ENCODE measurements at places on chromosomes 16 and 17. TPM values are rescaled to one million over a fixed set of nuclear protein-coding genes. Genes with fewer than 3 reads are reported as not detected.
A peak's percentile ranks its signal among the peaks of the same experiment; 100 is the strongest.

The AKTIP gene
- total RNA-seq, result 45.3 TPM

The KIF18B gene
- total RNA-seq, result not detected

The CCDC137 gene
- 14.4 TPM for total RNA-seq

The ZNF646 gene
- 12.5 TPM for total RNA-seq

The DHRS7C gene
- not detected for total RNA-seq

The TLCD3B gene
- total RNA-seq, result not detected

The SLC2A4 gene
- 2.6 TPM for total RNA-seq

The NOXO1 gene
- total RNA-seq, result 0.98 TPM

GRCh38 chr17:29619251-29619650 lies 3.5 kb downstream of the CORO6 start:
- DNase-seq, result no peak
- H3K27me3 ChIP-seq, result no peaks in the 10 kb centered on the region
- H3K36me3 ChIP-seq, result no peaks in the 10 kb centered on the region
- H3K27ac ChIP-seq, result no peak overlapping the region
- H3K4me1 ChIP-seq, result peaks cover 10% of the 10 kb centered on the region

DNA sequence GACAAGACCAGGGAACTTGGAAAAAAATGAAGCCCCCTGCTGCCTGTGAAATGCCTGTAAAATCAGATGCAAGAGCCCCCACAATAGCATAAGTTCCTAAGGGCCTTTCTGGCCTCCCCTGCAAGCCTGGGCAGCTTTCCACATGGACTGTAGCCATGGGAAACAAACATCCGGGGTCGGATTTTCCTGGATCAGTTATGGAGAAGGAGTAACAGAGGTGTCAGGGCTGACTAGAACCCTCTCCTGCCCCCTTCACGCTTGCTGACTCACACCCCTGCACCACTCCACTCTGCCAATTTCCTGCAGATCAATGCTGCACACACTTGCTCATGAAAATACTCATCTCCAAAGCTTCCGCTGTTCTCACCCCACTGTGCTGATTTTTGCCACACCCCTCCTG lies 258.6 kb downstream of the CBLN1 start:
- H3K36me3 ChIP-seq, result no peaks in the 10 kb centered on the region
- H3K4me3 ChIP-seq, result no peak overlapping the region
- DNase-seq, result no peak
- H3K27me3 ChIP-seq, result no peaks in the 10 kb centered on the region
- no peak overlapping the region for H3K27ac ChIP-seq

DNA sequence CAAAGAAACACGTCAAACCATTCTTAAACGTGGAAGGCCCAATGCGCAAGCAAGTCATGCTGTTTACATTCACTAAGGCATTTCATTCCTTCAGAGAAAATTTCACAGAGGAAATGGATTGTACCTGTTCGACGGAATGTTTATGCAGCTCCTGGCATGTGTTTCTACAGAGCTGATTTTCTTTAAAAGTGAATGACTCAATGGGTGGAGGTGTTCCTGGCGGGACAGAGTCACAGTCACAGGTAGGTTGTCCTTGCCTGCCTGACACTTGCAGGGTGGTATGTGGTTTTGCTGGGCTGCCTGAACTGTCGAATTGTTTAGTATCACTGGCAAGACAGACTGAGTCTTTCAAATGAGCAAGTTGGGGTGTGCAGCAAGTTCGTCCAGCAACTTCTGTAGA lies 11.6 kb downstream of the PALB2 start:
- no peaks in the 10 kb centered on the region for H3K4me1 ChIP-seq
- no peak for DNase-seq
- H3K36me3 ChIP-seq, result peaks cover 9% of the 10 kb centered on the region
- no peak overlapping the region for H3K4me3 ChIP-seq
- no peak overlapping the region for H3K27ac ChIP-seq
- no peaks in the 10 kb centered on the region for H3K27me3 ChIP-seq

GRCh38 chr17:79707931-79708891 lies 22.5 kb upstream of the ENPP7 start:
- no peaks in the 10 kb centered on the region for H3K4me1 ChIP-seq
- no peak for DNase-seq
- H3K36me3 ChIP-seq, result no peaks in the 10 kb centered on the region
- H3K27ac ChIP-seq, result no peak overlapping the region
- H3K27me3 ChIP-seq, result no peaks in the 10 kb centered on the region
- H3K4me3 ChIP-seq, result no peak overlapping the region

GRCh38 chr16:31063843-31064611 lies 10.0 kb downstream of the ZNF668 start:
- no peak overlapping the region for H3K4me3 ChIP-seq
- no peaks in the 10 kb centered on the region for H3K4me1 ChIP-seq
- peak overlapping the region; percentile 71 for H3K27ac ChIP-seq
- H3K36me3 ChIP-seq, result no peaks in the 10 kb centered on the region
- no peak for DNase-seq
- H3K27me3 ChIP-seq, result no peaks in the 10 kb centered on the region

DNA sequence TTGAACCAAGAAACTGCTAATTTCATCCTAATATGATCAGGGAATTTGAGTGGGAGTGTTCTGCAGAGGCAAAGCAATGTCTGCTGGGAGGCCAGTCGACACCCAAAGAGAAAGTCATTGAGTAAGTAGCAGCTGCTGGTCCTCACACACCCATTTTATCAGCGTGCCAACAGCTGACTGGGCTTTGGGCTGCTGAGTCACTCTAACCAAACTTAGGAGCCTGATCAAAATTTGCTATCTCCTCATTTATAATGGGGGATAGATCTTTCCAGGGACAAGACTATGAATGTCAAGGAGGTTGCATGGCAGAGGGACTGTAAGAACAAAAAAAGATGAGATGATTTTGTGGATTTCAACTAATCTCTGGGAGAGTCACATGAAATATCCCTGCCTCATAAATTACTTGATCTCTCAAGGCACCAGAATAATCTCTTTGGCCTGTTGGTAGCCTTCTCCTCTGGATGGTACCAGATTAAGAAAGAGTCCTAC lies 32.9 kb downstream of the CPSF4L start:
- no peaks in the 10 kb centered on the region for H3K4me1 ChIP-seq
- no peaks in the 10 kb centered on the region for H3K36me3 ChIP-seq
- no peak overlapping the region for H3K4me3 ChIP-seq
- no peak for DNase-seq

DNA sequence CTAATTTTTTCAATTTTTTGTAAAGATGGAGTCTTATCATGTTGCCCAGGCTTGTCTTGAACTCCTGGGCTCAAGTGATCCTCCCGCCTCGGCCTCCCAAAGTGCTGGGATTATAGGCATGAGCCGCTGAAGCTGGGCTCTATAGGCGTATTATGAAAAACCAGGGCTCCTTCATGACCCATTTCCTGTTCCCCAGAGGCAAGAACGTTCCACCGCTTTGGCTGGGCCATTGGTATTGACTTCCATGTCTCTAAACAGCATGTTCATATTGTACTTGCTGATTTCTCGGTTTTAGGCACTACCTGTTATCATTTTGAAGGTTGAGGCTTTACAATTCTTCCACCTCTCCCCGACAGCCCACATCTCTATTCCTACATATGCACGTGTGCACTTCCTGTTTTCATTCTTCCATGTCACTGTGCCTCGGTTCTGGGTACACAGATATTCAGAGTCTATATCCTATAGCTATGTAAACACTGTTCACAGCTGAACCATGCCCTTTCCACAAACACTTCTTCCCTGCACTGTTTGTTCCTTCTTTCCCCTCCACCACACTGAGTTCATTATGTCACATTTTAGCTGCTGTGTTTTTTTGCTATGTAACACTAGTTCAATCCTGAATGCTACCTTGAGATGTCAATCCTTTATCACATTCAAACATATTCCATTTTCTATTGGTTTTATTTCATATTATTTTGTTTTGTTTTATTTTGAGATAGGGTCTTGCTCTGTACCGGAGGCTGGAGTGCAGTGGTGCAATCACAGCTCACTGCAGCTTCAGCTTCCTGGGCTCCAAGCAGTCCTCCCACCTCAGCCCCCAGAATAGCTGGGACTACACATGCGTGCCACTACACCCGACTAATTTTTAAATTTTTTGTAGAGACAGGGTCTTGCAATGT lies 16.8 kb upstream of the MAPK3 start:
- no peak overlapping the region for H3K27ac ChIP-seq
- DNase-seq, result no peak
- no peak overlapping the region for H3K4me3 ChIP-seq
- no peaks in the 10 kb centered on the region for H3K4me1 ChIP-seq
- no peaks in the 10 kb centered on the region for H3K36me3 ChIP-seq
- no peaks in the 10 kb centered on the region for H3K27me3 ChIP-seq

- no peaks in the 10 kb centered on the region for H3K27me3 ChIP-seq
- H3K27ac ChIP-seq, result peak within 1 kb of the TSS; percentile 94
- peaks cover 6% of the 10 kb centered on the region for H3K4me1 ChIP-seq
- H3K36me3 ChIP-seq, result no peaks in the 10 kb centered on the region
- H3K4me3 ChIP-seq, result peak within 1 kb of the TSS; percentile 94
Observed at GRCh38 chr17:45221081-45222013, at the start of gene FMNL1. Gene FMNL1, plus strand, starts transcription at chr17:45221885. Its CDS starts 240 bp downstream, at chr17:45222125.

DNA sequence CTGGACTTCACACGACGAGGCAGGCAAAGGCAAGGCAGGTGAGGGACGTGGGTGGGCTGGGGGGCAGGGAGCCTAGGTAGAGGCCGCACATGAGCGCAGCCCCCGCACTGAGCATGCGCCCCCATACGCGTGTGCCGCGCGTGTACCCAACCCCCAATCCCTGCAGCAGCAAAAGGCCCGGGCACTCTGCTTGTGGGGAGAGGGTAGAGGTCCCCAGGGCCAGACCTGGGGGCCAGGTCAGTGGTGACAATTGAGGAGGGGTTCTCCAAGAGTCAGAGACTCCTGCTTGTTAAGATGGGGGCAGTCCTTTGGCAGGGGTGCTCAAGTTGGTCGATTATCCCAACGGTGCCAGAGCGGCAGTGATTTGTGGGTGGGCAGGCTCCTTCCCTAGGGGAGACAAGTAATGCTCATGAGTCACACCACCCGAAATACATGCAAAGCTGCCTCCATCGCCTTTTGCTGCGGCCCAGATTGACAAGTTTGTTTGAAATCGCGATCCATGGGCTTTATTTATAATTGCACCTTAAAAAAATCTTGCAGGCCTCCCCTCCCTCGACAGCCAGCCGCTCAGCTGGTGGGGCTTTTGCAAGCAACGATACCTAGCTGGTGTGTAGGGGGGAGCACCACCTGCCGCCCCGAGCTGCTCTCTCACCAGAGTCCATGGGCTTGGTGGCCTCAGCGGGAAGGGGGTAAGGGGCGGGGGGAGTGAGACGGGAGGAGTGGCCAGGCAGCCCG lies 1.1 kb upstream of the GIT1 start:
- H3K27me3 ChIP-seq, result no peaks in the 10 kb centered on the region
- H3K27ac ChIP-seq, result peak overlapping the region; percentile 76
- no peak for DNase-seq
- H3K4me3 ChIP-seq, result peak overlapping the region; percentile 94
- no peaks in the 10 kb centered on the region for H3K36me3 ChIP-seq

DNA sequence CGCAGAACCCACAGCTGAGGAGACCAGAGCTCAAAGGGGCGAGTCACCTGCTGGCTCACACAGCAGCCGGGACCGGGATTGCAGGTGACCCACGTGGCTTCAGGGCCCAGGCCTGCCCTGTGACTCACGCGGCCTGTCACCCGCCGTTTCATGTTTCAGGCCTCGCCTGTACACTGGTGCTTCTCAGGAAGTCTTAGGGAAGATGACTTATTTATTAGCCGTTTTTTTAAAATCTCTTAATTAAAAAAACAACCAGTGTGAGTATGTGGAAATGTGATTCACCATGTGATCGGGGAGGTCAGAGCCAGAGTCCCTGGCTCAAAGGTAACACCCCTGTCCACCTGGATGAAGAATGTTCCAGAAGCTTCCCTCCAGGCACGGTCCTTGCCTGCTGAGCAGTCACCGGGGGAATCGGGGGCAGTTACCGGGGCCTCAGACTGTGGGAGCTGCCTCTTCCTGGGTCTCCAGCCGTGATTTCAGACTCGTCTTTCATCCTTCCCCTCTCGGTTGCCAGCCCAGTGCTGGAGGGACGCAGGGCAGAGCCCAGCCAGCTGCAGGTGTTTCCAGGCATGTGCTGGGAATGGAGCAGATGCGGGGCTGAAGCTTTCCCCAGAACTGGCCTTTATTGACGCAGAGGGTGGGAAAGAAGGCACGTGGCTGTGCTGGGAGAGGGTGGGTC lies 49.3 kb downstream of the CMIP start:
- H3K27ac ChIP-seq, result peak overlapping the region; percentile 82
- no peaks in the 10 kb centered on the region for H3K4me1 ChIP-seq
- DNase-seq, result peak; percentile 78
- no peaks in the 10 kb centered on the region for H3K27me3 ChIP-seq
- H3K36me3 ChIP-seq, result no peaks in the 10 kb centered on the region
- H3K4me3 ChIP-seq, result no peak overlapping the region

GRCh38 chr16:52350031-52350642 lies 196.8 kb downstream of the TOX3 start:
- no peaks in the 10 kb centered on the region for H3K4me1 ChIP-seq
- no peak overlapping the region for H3K4me3 ChIP-seq
- H3K27ac ChIP-seq, result no peak overlapping the region
- no peak for DNase-seq

- no peak overlapping the region for H3K4me3 ChIP-seq
- H3K27me3 ChIP-seq, result no peaks in the 10 kb centered on the region
- DNase-seq, result peak; percentile 72
- no peaks in the 10 kb centered on the region for H3K36me3 ChIP-seq
- H3K4me1 ChIP-seq, result no peaks in the 10 kb centered on the region
Observed at GRCh38 chr17:951325-952132, 28.0 kb downstream of the NXN start.

DNA sequence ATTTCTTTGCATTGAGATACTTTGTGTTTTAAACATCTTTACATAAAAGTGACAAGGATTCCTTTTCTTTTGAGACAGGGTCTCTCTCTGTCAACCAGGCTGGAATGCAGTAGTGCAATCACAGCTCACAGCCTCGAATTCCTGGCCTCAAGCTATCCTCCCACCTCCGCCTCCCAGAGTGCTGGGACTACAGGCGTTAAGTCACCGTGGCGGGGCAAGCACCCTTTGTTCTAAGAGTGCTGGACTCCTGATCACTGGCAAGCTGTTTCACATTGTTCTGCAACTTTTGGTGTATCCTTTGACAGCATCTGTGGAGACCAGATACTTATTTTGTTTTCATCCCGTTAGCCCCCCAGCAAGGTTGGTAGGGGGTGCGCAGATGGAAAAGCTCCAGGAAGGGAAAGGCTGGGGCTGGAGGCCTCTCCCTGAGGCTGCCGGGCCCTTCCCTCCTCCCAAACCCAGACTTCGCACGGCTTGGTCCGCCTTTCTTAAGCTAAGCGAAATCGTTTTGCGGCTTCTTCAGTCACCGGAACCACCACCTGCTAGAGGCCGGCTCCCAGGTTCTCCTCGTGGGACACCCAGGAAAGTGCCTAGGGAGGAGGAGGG lies 1.1 kb downstream of the ST6GALNAC2 start:
- peak overlapping the region; percentile 76 for H3K4me3 ChIP-seq
- no peaks in the 10 kb centered on the region for H3K36me3 ChIP-seq
- peaks cover 3% of the 10 kb centered on the region for H3K27me3 ChIP-seq
- DNase-seq, result no peak
- H3K4me1 ChIP-seq, result no peaks in the 10 kb centered on the region
- H3K27ac ChIP-seq, result peak overlapping the region; percentile 88

GRCh38 chr17:4950075-4950745 lies 709 bp upstream of the ENO3 start:
- no peaks in the 10 kb centered on the region for H3K36me3 ChIP-seq
- peak overlapping the region; percentile 97 for H3K27ac ChIP-seq
- H3K4me1 ChIP-seq, result peaks cover 8% of the 10 kb centered on the region
- H3K27me3 ChIP-seq, result no peaks in the 10 kb centered on the region

GRCh38 chr17:57861000-57861789 lies 11.4 kb upstream of the MRPS23 start:
- H3K4me1 ChIP-seq, result peaks cover 7% of the 10 kb centered on the region
- peak; percentile 62 for DNase-seq
- no peaks in the 10 kb centered on the region for H3K27me3 ChIP-seq

- no peaks in the 10 kb centered on the region for H3K27me3 ChIP-seq
- H3K27ac ChIP-seq, result peak overlapping the region; percentile 99
- no peak for DNase-seq
- H3K4me3 ChIP-seq, result peak overlapping the region; percentile 91
Observed at GRCh38 chr17:44200478-44201155, 933 bp upstream of the ATXN7L3 start.
